NCI-H510A treated with DMSO at 0.1 percent for 48 hours (cell line): ENCODE measurements at places on chromosomes 12 and 14.

- no peak for DNase-seq
Observed at GRCh38 chr12:48219631-48220030, 16.5 kb upstream of the OR10AD1 start.

GRCh38 chr12:27772328-27773049, 7.5 kb upstream of the KLHL42 start:
- no peak for DNase-seq

DNA sequence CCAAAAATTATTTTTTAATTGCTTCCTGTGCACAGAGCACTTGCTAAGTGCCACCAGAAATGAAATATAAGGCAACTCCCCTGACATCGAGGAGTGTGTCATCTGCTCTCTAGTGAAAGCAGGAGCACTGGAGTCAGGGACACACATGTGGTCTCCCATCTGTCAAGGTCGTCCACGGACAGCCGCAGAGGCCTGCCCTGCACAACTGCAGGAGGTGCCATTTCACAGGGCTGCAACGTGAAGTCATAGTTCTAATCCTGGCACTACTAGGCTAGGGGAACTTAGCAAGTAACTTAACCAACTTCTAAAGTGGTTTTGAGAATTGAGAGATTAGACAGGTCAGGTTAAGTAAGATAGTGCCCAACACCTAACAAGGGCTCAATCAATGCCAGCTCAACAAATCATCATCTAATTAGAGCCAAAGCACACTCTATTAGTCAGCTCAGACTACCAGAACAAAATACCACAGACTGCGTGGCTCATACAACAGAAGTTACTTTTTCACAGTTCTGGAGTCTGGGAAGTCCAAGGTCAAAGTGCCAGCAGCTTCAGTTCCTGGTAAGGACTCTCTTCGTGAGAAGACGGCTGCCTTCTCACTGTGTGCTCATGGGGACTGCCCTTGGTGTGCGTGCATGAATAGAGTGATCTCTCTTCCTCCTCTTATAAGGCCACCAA, 30.7 kb downstream of the FOXN3 start:
- DNase-seq = no peak

DNA sequence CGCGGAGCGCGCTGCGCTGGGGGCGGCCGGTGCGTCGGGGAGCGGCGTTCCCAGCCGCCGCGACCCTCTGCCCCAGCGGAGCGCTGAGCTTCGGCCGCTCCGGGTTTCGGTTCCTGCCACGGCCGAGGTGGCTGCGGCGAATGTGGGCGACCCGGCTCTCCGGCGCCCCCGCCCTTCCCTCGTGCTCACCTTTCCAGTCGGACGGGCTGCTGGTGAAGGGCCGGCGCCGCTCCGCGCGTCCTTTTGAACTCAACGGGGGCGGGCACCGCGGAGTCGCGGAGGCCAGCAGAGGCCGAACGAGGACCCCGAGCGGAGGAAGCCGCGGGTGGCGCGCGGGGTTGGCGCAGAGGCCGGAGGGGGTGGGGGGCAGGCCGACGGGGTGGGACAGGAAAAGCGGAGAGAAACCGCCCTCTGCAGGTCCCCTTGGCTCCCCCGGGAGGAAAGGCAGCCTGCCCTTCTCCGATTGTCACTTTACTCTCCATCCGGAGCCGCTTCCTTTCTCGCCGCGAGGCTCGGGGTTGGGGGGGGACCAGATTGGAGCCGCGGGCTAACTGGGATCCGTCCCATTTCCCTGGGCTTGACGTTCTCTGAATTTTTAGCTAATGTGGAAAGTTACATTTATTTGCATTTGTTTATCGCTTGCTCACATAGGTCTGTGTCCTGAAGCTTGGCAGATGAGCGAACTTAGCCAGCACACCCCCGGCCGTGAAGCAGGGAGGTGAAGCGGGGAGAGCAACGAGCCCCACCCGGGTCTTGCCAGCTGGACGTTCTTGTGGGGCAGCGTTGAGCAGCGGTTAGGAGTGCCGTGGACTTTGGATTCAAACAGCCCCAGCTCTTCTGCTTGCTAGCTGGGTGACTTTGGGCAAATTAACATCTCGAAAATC, at the start of gene SMAGP:
TSS of gene SMAGP (minus strand) at position 349 of the 884 bp plus-strand sequence. CDS start 1,137 bp downstream, outside the sequence.
- peak; percentile 70 for DNase-seq

DNA sequence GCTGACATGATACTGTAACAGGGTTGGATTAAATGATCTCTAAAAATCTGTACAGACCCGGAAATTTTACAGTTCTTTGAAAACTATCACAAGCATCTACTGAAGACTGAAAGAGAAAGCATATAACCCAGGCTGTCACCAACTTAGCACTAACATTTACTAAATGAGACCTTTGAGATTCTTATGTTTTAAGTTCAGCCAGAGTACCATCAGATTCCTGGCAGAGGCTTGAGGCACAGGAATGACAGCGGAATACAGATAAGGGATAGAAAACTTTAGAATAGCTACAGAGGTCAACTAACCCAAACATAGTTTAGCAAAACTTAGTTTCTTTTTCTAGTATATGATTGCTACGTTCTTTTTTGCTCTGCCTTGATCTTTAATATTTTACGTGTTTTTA, 91.6 kb upstream of the FERMT2 start:
- no peak for DNase-seq

DNA sequence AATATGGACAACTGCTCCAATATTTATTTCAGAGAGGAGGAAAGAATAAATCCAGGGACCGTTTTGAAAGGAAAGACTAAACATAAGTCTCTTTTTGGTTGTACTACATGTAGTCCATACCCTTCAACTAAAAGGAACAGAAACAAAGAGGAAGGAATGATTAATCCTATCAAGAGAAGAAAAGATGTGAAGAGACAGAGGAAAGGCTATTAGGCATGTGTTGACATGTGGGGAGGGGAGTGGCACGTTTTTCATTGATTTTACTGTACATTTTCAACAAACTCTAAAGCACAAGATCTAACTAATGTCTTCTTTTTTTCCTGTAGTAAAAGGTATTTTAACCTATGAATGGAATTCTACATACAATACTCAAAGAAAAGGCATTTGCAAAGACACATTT, 85.6 kb downstream of the NAV3 start:
- DNase-seq = no peak

GRCh38 chr12:82694276-82694675, 7.6 kb downstream of the TMTC2 start:
- DNase-seq = no peak

GRCh38 chr14:104020471-104020870, 65.0 kb upstream of the ASPG start:
- DNase-seq = no peak

- no peak for DNase-seq
Observed at GRCh38 chr14:104290058-104290667, 151.8 kb downstream of the KIF26A start.

- no peak for DNase-seq
Observed at GRCh38 chr12:57139796-57140649, 7.4 kb downstream of the LRP1-AS start.

DNA sequence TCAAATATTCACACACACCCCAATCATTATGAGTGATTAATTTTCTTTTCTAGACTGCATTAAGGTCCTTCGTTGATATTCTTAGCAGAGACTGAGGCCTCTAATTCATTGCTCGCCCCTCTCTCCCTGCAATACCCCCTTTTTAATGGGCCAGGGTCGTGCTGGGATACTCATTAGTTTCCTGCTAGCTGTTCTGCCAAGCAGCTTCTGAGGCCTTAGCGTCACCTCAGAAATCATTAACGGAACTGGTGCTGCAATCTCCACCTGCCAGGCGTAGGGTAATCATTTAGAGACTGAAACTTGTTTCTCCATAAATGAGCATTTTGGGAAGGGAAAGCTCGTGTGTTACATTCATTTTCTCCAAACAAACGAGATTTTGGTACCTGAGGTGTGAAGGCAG, 1054.7 kb downstream of the GALC start:
- DNase-seq = no peak

DNA sequence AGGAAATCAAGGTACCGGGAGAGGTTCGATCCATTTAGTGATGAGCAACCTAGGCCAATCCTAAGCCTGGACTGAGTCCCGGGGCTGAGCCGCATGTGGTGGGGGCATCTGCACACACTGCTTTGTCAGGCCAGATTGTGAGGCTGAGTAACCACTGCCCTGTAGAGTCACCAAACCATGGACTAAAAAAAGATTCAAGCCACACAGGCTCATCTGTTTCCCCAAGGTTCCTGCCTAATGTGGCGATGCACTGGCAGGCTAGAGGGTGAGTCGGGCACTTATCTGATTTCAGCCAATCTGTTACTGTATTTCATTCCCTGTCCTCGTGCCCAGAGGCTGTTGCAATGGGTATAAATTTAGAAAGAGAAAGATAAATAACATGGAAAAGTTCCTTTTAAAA, 140.8 kb downstream of the TTC7B start:
- DNase-seq = no peak

GRCh38 chr14:94770251-94770749, 387 bp upstream of the GSC start:
- no peak for DNase-seq

GRCh38 chr14:68795597-68796417, 2.9 kb upstream of the ZFP36L1 start:
- DNase-seq = peak; percentile 51

GRCh38 chr12:98227162-98227561, 288.2 kb upstream of the TMPO start:
- no peak for DNase-seq

DNA sequence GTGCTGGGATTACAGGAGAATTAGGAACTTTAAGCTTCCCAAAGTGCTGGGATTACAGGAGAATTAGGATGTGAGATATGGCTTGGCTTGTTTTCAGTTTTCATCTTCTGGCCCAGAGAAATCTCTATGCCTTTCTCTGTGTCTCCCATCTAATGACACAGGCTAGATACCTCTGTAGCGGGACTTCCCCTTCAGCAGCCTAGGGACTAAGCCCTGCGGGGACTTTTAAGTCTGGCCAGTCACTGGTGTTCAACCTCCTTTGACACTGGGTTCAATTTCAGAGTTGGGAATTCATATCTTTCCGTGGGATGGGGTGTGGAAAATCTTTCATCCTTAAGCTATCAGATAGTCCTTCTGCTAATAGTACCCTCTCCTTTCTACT, 6.2 kb downstream of the RFC5 start:
- DNase-seq = no peak

DNA sequence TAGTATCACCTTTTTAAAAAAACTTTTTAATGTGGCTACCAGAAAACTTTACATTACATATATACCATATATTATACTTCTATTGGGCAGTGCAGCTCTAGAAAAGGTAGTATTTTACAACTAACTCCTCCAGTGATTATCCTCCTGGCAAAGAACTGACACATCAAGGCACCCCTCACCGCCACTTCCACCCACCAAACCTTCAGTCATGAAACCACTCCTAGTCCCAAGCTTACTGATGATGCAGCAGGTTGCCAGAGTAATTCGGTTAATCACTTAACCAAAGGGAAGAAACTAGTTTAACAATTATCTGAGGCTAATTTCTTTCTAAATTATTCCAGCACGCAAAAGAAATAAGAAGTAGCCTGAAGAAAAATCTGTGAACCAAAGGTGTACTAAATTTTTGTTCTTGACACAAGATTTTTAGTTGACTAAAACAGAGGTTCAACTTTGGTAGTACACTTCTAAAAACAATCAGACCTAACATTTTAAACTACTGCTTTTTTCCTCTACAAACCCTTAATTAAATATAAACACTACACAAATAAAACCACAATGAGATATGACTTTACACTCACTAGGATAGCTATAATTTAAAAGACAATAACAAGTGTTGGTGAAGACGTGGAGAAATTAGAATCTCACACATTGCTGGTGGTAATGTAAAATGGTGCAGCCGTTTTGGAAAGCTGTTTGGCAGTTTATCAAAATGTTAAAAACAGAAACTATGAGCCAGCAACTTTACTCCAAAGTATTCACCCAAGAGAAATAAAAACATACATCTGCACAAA, 16.7 kb downstream of the SPPL3 start:
- DNase-seq = no peak

- no peak for DNase-seq
Observed at GRCh38 chr12:22882559-22882958, 257.6 kb downstream of the ETNK1 start.

DNA sequence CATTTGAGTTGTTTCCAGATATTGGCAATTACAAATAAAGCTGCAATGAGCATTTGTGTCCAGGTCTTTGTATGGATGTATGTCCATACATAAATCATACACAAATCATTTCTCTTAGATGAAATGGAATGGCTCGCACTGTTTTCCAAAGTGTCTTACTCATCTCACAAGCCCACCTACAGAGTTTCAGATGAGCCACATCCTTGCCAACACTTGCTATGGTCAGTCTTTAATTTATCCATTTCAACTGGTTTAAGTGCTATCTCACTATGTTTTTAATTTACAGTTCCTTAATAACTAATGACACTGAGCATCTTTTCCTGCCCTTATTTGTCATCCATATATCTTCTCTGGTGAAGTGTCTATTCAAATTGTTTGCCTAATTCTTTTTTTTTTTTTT, 132.9 kb upstream of the DIO3 start:
- no peak for DNase-seq

DNA sequence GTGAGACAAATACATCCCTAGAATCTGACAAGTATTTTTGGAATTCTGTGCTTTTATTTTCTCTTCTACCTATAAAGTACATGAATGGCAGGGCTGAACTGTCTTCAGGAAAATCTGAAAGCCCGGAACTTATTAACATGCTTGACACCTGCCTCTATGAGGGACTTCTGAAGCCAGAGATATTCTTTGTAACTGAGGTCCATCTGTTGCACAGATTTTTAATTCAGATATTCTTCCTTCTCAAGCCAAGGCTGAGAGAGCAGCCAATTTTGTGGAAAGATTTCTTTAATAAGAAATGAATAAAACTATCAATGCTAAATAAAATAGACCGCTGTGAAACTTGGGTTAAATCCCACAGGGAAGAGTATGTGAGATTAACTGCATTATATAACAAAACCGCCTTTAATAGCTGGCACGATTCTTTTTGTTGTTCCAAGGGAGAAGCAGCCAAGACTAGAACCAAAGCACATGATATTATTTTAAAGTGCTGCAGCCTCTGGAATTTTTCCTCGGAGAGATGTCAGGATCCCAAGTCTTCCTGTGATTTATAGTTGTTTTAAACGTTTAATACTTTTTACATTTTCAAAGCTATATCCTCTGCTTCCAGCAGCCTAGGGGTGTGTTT, 148.9 kb downstream of the CRADD start:
- DNase-seq = no peak

DNA sequence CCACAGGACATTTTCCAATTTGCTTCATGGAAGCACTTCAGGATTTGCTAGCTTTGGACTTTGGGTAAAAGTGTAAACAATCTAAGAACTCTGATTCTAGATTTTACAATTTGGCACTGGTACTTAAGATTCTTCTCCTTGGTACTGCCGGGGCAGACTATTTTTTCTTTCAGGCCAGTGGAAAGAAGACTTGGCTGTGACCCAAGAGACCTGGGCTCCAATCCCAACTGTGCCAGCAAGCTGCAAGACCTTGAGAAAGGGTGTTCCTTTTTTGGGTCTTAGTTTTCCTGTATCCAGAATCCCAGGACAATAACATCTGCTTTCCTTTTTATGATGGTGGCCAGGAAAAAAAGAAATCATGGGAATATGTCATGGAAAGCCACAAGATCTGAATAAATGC, 148.1 kb upstream of the CRY1 start:
- DNase-seq = no peak

DNA sequence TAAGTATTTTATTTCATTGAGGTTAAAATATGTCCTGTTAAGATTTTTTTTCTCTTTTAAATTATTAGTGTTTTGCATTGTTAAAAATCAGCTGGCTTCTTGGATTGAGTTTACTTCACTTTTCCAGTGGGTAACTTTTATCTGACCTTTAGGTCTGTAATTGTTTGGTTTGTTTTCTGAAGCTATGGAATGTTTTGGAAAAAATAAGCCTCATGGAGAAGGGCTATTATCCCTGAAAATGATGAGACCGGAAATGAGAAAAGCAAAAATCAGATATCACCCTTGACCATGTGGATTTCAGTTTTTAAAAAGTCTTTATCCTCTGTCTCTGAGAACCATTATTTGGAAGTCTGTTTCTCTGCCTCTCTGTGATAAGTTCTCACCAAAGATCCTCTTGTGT, 180.9 kb downstream of the RAD51B start:
- DNase-seq = no peak
